Fibroblast of villous mesenchyme (primary cell): ENCODE measurements at places on chromosomes 1 and 21. TPM values are rescaled to one million over a fixed set of nuclear protein-coding genes. Genes with fewer than 3 reads are reported as not detected.
A peak's percentile ranks its signal among the peaks of the same experiment; 100 is the strongest.

DNA sequence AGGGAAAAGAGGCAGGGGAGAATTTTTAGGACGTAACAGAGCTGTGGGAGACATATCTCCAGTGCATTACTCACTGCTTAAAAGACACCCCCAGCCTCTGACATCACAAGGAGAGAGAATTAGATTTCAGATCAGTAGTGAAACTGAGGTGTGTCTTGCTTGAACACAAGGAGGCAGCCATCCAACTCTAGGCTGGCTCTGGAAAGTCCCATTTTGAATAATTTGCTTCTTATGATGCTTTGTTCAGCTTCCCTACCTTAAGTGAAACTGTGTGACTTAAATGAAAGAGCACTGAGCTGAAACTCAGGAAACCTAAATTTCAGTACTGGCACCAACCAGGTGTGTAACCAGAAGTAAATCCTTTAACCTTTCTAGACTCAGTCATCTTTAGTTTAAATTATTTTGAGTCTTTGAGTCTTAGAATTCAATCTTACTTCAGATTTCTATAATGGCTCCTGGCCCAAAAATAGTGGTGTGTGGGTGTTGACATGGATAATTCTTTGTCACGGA, 251.6 kb upstream of the SGIP1 start:
- peak; percentile 78 for DNase-seq

DNA sequence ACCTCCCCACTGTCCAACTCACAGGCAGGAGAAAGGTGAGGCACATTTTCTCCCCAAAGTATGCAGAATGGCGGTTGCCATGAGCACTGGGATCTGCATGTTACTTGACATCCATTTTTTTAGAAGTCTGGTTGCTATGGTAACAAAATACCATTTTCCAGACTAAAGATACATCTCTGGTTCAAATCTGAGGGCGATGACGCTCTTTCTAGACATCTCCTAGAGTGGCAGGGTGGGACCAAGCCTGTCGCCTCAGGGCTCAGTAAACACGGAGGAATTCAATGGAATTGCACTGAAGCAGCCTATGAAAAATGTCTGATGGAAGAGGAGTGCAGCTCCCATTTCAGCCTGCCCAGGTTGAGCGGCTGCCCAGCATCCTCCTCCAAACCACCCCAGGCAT, 21.5 kb upstream of the FAM43B start:
- no peak for DNase-seq

RAB42 gene
- total RNA-seq = 3.9 and 5.2 TPM in 2 replicates

- DNase-seq = peak; percentile 0
Observed at GRCh38 chr1:102800406-102800805, 307.9 kb downstream of the COL11A1 start.

RSPH1 gene
- total RNA-seq = not detected in 2 replicates
